NCI-H2107 (cell line): ENCODE measurements at places on chromosomes 1 and 21.

DNA sequence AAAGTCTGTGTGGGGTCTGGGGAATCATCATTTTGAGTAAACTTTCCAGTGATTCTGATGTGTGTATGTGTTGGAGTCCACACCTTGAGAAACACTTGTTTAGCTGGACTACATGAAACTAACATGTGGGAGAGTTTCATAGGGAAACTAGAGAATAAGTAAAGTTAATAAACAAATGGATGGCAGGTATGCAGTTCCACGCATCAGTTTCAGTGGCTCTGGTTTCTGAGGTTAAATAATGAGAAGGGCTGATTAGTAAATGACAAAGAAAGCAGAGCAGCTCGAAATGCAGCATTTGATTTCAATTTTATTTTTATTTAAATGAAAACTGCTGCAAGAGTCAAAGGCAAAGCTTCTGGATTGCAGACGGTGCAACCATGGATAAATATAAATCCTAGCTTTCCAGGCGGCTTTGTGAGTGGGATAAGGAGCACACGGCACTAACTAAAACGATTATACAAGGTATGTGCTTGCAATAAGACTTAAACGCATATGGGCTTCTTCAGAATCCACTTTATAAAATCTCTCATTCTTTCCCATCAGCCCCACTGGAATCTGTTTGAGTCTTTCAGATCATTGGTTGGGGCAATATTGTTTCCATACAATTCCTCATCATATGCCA lies 310.7 kb downstream of the PLPP3 start:
- no peak for DNase-seq

GRCh38 chr1:25871704-25872494 lies 3.6 kb downstream of the PAQR7 start:
- no peak for DNase-seq

GRCh38 chr1:109300650-109301151 lies 6.1 kb downstream of the MYBPHL start:
- DNase-seq, result no peak

DNA sequence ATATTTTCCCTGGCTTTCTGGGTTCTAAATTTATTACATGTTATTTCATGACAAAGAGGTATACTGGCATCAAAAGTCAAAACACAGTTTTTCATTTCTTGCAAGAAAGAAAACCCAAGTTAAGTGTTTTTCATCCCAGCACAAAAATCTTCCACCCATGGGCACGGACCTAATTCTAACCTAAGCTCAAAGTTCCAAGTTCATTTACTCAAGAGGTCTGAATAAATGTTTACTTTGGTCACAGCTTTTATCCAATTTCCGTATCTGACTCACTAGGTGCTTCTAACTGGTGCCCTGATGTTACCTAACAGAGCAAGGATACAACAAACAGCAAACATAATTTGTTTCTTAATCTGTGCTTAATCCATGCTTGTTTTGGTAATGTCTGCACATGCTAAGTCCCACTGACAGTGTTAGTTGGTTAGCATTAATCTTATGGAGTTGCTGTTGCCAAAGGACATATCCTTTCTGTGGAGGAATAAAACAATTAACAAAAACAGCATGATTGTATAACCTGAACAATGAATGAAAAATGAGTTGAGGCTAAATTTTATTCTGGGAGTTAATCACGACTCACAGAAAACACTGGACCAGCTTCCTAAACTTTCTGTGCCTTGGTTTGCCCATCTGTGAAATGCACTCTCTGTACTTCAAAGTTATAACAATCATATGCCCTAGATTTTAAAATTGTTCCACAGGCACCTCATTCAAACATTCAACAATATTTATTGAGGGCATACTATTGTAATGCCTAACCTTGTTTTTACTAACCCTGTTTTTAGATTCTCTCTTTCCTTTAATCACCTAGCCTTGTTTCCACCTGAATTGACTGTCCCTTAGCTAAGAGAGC lies 4.2 kb upstream of the CHD1L start:
- no peak for DNase-seq

DNA sequence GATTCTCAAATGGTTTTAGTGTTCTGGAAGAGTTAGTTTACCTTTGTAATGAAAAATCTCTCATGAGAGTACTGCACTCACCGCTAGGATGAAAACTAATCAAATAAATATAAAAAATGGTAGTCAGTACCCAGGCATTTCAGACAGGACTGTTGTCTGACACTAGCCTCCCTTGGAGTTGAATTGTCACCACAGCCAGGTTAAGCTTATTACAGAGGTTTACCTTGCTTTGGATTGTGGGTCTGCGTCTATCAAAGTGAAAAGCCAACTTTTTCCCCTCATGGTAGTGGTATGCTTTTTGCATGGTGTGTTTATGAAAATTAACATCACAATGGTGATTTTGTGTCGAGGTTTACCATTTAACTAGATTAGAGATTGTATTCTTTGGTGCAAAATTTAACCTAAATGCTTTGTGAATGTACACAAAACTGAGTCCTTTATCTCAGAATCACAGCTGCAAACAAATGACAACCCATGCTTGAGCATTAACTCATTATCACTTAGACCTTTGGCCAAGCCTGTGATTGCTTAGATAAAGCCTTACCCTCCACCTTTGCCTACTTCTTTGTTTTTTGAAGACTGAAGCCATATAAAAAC lies 20.1 kb downstream of the RAP1A start:
- DNase-seq, result no peak

DNA sequence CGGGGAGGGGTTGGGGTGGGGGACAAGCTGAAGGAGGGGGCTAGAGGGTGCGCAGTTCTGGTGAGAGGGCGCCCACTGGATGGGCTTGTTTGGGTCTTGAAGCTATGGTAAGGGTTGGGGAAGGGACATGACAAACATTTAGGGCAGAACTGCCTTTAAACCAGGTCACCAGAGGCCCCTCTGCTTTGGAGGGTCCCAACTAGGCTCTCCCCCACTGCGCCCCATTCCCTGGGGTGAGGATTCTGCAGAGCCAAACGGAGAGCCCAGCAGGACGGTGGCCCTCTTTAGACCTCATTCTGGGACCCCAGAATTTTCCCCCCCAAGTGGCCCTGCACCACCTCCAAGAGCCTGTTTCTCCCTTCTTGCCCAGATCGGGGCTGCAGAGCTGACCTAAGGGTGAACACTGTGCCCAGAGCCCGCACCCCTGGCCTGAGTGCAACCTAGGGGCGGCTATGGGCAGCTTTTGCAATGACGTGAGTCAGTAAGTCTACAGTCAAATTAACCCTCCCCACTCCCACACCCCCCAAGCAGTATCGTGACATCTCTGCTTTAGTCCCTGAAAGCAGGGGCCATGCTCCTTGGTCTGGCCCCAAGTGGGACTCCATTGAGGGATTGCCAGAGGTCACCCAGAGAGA lies 593.8 kb downstream of the MATN1 start:
- DNase-seq, result no peak

GRCh38 chr1:78007677-78008341 lies 3.1 kb downstream of the DNAJB4 start:
- DNase-seq, result no peak

- no peak for DNase-seq
Observed at GRCh38 chr21:42341776-42342542, 8.8 kb downstream of the TFF2 start.

- no peak for DNase-seq
Observed at GRCh38 chr1:12161324-12161661, 5.5 kb upstream of the TNFRSF1B start.

GRCh38 chr1:89102021-89102420 lies 23.9 kb downstream of the GBP2 start:
- DNase-seq, result no peak

GRCh38 chr21:44931137-44931500 lies 8.7 kb upstream of the SLX9 start:
- no peak for DNase-seq

DNA sequence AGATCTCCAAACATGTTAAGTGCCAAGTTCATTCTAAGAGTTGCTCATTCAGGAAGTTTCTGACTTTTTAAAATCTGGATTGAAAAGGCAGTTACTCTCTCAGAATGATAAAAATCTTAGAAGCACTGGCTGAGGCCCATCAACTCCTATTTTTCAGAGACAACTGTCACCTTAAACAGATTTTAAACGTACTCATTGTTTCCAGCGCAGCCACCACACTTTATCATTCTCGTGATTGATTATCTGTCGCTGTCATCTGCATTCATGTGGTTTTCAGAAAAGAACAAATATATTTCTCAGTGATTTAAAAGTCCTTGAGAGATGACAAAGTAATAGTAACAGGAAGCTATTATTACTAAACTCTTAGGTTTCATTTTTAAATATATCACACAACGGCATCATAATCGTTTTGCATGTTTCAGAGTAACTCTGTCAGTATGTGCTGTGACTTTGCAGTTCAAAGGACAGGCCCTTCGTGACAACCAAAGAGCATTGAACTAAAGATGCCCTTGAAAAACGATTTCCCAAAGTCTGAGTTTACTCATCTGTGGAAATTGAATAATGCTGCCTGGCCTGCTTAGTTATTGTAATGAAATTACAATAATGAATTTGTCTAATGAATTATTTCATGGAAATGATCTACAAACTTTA lies 14.9 kb upstream of the KCNK1 start:
- no peak for DNase-seq

DNA sequence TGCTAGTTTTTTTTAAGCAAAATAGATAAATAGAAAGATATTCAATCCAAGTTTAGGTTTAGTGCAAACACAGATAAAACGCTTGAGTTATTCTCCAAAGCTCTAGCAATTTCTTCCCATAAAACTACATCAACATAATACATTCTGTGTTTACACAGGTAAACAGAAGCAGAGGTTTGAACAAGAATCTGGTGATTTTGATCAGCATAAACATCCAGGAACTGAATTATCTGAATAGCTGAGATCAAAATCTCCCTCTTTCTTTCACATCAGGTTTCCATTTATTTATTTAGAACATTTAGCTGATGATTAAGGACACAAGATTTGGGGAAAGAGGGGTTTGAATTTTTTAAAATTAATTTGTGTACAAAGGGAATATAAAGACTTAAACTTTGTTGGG lies 1564.6 kb downstream of the MRPL39 start:
- DNase-seq, result no peak

DNA sequence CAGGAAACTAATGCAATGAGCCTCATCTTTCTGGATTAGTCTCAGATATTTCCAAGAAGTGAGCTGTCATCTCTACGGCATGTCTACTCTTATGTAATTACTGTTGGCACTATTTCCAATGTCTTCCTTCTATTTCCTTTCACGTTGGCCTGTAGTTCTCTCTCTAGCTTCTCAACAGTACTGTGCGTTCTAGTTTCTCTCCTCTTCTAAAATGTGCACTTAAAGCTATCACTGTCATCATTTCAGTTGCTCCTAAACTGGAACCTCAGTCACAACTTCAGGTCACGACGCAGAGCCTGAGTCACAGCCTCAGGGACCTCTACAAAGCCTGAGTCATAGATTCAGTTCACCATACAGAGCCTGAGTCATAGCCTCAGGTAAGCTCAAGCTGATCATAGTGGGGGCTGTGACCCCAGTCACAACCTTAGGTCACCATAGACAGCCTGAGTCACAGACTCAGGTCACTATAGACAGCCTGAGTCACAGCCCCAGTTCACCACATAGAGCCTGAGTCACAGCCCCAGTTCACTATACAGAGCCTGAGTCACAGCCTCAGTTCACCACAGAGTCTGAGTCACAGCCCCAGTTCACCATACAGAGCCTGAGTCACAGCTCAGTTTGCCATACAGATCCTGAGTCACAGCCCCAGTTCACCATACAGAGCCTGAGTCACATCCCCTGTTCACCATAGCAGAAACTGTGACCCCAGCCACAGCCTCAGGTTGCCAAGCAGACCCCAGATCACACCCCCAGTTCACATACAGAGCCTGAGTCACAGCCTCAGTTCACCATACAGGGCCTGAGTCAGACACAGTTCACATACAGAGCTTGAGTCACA lies 13.0 kb downstream of the WNT9A start:
- DNase-seq, result no peak

DNA sequence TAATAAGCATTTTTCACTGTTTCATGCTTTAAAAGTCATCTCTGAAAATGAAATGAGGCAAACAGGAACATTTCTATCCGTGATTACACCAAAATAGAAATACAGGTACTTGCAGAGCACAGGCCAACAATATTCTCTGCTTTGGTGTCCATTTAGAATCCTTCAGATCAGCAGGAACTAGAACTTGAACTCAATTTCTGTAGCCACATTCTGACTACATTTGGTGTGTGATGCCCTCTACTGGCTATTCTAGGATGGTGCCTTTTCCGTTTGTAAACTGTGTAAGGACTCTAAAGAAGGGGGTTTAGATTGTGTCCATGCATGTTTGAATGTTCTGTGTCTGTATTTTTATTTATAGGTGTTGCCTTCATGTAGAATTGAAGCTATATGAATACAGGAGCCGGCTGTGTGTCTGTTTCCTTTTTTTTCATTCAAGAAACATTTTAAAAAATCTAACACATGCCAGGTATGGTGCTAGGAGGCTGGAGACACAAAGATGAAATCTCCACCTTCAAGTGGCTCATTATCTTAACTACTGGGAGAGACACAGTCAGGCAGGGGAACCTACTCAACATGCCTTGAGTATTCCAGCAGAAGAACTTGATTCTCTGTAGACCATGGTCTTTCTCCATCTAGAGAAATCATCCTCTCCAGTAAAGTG lies 7.6 kb upstream of the ZNF326 start:
- peak; percentile 67 for DNase-seq

- DNase-seq, result no peak
Observed at GRCh38 chr1:158425027-158425426, 1.0 kb downstream of the OR10K2 start.

- DNase-seq, result no peak
Observed at GRCh38 chr1:18726368-18726767, 95.7 kb downstream of the PAX7 start.

DNA sequence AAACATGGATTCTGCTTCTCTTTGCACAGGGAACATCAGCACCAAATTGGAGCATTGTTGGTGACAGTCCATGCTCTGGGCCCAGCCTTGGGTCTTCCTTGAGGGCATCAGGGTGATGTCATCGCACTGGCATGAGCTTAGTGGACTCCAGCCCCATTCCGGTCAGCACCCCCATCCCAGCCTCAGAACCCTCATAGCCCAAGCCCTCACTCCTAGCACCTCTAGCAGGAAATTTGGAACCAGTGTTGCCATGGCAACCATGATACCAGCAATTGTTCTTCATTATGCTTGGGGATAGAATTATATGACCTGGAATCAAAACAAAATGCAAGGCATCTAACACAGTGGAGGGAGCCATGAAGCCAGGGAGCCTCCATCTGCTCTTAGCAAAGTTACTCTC lies 83.1 kb downstream of the VWA5B1 start:
- no peak for DNase-seq

DNA sequence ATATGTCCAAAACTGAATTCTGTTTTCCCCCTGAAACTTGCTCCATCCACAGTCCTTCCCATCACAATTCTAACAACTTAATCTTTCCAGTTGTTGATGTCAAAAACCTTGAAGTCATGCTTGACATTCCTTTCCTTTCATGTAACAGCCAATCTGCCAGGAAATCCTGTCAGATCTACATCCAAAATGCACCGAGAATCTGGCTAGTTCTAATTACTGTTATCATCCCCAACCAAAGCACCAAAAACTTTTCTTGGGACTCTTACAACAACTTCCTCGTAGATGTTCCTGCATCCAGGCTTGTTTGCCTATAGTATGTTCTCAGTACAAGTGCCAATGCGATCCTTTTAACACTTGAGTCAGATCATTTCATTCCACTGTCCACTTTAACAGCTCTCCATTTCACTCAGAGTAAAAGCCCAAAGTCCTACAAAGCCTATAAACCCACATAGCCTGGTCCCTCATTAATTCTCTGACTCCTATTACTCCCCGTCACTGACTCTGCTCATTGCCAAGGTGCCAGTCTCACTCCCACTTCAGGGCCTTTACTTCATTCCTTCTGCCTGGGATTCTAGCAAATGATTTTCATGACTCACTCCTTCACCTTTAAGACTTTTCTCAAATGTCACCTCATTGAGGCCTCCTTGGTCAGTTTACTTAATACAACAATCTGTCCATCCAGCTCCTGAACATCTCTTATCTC lies 493.2 kb upstream of the NFIA start:
- DNase-seq, result no peak

GRCh38 chr1:214552174-214552608 lies 789 bp upstream of the PTPN14 start:
- DNase-seq, result no peak
